Thymus (tissue), 14 donors: ENCODE measurements at places on chromosomes 5 and 9.

DNA sequence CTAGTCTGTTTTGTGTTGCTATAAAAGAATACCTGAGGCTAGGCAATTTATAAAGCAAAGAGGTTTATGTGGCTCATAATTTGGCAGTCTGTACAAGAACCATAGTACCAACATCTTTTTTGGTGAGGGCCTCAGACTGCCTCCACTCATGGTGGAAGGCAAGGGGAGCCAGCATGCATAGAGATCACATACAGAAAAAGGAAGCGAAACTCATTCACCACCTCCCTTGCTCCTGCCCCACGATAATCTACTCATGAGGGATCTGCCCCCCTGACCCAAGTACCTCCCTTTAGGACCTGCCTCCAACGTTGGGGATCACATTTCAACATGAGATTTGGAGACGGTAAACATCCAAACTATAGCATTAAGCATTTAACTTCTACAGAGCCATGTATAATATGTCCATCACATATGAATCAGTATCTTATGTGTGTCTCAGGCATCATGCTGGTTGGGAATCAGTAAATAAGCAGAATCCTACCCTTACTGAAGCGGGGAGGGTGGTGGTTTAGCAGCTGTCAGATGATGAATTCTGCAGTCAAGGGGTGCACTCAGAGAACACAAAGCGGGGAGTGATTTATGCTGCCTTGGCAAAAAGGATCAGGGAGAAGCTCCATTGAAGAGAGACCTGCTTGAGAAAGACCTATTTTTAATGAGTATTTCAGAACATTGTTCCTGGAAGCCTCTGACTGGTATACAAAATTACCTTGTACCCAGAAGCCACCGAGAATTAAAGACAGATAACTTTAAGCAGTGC lies 34.8 kb downstream of the HMGXB3 start:
- DNase-seq, result no peak

GRCh38 chr9:27954858-27955257 lies 381.6 kb upstream of the C9orf72 start:
- DNase-seq, result no peak

DNA sequence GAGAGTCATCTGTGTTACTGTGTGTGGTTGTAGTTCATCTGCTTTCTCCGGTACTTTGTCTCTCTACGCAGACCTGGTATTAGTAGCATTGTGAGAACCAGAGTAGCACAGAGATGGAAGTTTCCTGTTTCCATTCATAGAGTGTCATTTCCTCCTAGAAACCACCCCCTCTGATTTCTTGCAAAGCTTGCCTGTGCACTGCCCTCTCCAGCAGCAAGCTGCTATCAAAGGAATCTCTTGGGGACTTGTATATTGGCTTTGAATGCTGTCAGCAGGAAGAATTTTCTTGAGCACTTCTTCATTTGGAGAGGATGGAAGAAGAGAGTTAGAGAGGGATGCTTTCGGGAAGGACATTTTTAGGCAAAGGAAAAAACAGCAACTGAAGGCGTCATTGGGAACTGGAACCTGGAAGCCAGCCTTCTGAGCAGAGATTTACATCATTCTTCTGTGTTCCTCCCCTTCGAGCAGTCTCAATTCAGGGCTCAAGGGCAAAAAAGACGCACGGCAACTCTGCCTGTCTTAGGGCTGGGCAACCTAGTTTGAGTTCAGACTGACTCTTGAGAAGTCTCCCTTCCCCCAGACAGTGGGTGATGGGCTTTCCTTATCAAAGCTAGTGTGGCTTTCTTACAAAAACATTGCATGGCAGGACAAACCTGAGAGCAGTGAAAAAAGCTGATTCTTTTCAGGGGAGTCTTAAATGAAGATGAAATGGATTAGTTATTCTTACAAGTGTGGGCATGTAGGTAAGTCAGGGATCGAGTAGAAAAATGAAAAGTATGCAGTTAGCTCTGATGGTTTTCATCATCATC lies 226.3 kb downstream of the AOPEP start:
- DNase-seq, result peak; percentile 19

DNA sequence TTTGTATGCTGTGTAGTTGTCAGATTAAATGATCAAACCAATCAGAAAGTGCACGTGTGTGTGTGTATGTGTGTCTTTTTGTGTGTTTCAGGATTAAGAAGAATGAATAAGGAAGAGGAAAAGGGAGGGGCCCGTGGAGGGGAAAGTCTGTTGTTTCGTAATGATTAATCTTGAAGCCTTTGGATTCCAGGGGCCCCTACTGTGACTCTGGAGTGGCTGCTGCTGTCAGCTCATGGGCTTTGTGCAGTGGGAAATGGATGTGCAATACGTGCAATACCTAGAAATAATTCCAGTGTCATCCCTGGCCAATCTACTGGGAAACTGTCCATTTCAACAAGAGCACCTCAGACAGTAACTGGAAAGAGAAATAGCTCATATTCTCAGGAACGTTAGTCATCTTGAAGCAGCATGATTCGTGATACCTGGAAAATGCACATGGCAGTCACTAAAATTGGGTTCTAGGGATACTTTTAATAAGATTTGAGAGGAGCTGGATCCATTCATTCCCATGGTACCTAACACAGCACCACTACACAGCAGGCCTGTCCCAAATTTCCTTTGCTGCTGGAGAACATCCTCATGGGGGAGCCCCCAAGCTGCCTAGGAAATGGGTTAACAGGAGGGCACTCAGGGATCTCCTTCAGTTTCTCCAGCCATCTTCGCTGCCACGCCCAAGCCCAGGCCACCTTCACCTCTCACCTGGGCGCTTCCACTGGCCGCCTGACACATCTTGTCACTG lies 186.3 kb downstream of the NR3C1 start:
- no peak for DNase-seq

GRCh38 chr9:20835377-20836286 lies 151.6 kb downstream of the FOCAD start:
- DNase-seq, result no peak

GRCh38 chr9:73640971-73641370 lies 489.3 kb downstream of the ANXA1 start:
- peak; percentile 10 for DNase-seq
